NCI-H1092 (cell line): ENCODE measurements at places on chromosomes 7 and 10.

- DNase-seq, result no peak
Observed at GRCh38 chr7:30040938-30041337, 12.7 kb downstream of the PLEKHA8 start.

- no peak for DNase-seq
Observed at GRCh38 chr10:13718820-13719219, 132.1 kb downstream of the PRPF18 start.

- DNase-seq, result no peak
Observed at GRCh38 chr7:126079581-126079980, 1150.0 kb upstream of the POT1 start.

- no peak for DNase-seq
Observed at GRCh38 chr7:142125256-142125955, 13.9 kb downstream of the MGAM2 start.

GRCh38 chr7:70679661-70680060 lies 452.3 kb upstream of the GALNT17 start:
- DNase-seq, result no peak

- no peak for DNase-seq
Observed at GRCh38 chr10:22988581-22989360, 60.9 kb downstream of the ARMC3 start.

DNA sequence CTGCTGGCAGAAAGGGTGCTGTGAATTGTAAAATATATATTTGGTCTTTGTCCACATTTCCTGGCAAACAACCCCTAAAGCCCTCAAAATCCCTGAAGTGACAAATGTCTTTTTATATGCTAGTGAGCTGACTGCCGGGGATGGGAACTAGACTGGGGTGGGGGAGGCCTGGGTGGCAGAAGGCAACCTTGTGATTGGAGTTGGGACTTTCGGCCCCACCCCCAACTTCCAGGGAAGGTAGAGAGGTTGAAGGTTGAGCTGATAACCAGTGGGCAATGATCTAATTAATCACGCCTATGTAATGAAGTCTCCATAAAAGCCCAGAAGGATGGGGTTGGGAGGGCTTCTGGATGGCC lies 2.7 kb downstream of the EPHA1 start:
- no peak for DNase-seq

DNA sequence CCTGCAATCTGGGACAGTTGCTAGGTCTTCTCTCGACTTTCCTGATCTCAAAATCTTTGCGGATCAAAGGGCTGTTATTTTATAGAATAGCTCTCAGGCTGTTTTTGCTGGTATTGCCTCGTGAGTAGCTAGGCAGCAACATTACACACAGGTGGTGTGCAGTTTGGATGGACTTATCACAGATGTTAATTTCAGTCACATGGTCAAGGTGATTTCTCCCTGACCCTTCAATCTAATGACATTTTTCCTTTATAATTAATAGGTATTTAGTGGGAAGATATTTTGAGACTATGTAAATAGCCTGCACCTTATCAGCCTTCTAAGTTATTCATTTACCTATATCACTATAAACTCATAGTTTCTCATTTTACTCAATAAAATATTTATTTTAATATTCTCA lies 309.6 kb upstream of the PRKCQ start:
- no peak for DNase-seq

DNA sequence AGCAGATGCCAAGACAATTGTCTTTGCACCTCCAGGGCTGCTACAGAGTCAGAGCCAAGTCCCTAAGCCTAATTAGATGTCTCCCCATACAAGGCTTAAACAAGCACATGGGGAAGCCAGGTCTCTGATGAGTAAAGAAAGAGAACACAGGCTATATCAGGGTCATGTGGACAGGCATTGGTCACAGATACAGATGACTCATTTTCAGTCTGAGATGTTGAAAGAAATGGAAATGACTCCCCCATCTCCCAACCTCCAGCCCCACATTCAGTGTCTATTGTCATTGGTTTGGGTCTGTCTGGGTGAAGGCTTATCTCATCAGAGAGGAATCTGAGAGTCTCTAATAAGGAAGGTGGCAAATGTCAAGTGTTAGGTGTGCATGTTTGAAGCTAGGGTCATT lies 290.1 kb upstream of the KIAA1217 start:
- DNase-seq, result no peak

DNA sequence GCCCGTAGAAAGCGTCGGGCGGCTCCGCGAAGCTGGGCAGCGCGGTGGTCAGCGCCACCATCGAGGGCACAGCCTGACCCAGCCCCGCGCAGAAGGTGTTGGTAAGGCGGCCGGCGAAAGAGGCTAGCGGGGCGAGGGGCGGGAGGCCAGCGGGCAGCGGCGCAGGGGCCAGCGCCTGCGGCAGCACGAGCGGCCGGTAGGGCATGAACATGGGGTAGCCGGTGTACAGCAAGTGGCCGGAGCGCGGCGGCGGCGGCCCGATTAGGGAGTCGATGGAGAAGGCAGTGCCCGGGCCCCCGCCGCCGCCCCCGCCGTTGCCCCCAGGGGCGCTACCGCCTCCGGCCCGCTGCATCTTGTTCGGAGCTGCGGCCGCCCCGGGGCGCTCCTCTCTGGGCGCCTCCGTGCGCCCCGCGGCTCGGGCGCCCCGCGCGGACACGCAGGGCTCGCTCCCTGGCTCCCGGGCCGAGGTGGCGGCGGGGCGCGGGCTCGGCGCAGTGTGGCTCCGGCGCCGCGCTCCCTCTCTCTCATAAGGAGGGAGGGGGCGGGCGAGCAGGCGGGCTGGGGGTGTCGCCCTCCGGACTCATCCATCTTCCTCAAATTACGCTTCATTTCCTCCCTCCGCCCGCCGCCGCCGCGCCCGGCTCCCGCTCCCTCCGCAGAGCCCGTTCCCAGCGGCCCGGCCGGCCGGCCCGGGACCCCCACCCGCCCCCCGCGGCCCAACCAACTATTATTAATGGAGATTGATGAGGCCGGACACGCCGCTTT lies at the start of gene GBX1:
GBX1 (minus strand) TSS at position 498 of the 765 bp plus-strand sequence; CDS start at position 352, 146 bp downstream.
- DNase-seq, result no peak

DNA sequence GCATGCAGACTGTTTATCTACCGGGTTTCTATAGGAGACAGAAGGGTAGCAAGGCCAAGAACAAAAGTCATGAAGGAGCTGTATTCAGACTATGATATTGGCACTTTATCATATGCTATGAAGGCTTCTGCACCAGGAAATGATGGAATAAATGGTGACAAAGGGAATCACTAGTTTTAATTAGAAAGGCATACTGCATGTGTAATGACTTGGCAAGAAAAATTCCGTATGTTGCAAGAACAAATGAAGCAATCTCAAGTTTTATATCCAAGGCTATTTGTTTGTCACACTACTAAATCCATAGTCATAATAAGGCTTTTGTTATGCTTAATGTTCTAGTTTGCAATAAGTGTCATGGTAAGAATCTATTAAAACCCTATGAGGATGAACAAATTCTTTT lies 230.9 kb downstream of the ZEB1 start:
- DNase-seq, result no peak

DNA sequence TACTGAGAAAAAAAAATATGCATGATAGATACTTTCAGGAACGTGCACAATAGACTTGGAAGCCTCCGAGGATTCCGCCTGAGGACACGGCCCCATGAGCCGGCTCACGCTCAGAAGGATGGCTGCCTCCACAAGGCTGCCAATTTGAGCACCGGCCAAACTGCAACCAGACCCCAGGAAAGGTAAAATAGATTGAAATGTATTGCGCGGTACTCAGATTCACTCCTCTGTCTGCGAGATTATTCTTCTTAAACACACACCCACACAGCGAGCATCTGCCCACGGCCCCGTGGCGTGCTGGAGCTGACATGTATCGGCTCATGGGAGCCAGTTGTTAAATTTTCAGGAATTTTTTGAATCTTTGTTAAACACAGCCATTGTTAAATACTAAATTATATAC lies 653.2 kb upstream of the MKI67 start:
- DNase-seq, result no peak

- no peak for DNase-seq
Observed at GRCh38 chr7:47356261-47356660, 225.7 kb downstream of the TNS3 start.

- DNase-seq, result no peak
Observed at GRCh38 chr7:43823941-43824340, 45.4 kb downstream of the MRPS24 start.

DNA sequence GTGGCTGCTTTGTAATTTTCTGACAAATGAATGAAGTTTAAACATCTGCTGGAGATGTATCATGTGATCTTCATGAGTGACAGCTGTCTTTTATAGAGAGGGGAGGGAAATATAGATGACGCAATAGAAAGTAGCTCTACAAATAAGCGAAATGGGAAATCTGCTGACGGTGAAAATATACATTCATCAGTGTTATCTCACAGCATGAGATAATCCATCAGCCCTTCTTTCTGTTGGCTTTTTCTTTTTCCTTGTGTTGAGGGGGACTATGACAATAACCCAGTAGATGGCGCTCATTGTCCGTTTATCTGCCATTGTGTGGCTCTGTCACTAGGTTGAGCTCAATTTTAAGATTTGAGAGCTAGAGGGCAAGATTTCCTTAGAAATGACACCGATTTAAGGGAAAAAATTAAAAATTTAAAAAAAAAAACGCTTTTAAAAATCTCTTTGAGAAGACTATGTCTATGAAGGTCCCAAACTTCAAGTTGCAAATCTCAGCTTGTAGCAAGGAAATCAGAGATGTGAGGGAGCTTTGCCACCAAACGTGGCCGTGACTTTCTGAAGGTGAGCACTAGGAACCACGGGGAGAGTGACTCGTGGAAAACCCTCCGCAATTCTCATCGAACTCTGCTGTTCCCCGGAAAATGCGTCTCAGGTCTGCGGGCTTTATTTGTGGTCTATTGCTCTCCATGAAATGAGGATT lies 114.6 kb upstream of the SFMBT2 start:
- peak; percentile 56 for DNase-seq

GRCh38 chr7:116783666-116784318 lies 78.6 kb upstream of the CAPZA2 start:
- DNase-seq, result no peak

- no peak for DNase-seq
Observed at GRCh38 chr7:138666385-138666784, 34.8 kb downstream of the SVOPL start.

- no peak for DNase-seq
Observed at GRCh38 chr10:94085766-94086437, 92.2 kb downstream of the PLCE1 start.

DNA sequence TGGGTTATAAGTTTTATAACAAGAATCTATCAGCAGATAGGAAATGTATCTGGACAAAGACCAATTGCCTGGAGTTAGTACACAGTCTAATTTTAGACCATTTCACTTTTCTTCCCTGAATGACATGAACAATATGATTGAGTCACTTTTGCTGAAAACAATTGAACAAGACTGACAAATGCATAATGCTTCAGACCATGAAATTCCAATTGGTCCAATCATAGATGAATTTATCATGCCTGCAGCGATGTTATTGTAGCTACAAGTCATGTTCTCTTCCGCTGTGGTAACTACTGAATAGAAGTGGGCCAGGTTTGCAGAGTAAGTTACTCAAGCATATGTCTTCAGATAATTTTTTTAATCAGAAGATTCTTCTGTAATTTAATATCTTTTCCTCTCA lies 73.4 kb downstream of the VSTM2A start:
- DNase-seq, result no peak

- no peak for DNase-seq
Observed at GRCh38 chr7:95553939-95554338, 42.4 kb downstream of the PDK4 start.

- no peak for DNase-seq
Observed at GRCh38 chr7:27164367-27165088, 809 bp downstream of the HOXA9 start.

GRCh38 chr10:79023240-79024162 lies 45.3 kb upstream of the ZMIZ1 start:
- no peak for DNase-seq

- DNase-seq, result no peak
Observed at GRCh38 chr7:142957723-142958122, 4.4 kb downstream of the KEL start.

DNA sequence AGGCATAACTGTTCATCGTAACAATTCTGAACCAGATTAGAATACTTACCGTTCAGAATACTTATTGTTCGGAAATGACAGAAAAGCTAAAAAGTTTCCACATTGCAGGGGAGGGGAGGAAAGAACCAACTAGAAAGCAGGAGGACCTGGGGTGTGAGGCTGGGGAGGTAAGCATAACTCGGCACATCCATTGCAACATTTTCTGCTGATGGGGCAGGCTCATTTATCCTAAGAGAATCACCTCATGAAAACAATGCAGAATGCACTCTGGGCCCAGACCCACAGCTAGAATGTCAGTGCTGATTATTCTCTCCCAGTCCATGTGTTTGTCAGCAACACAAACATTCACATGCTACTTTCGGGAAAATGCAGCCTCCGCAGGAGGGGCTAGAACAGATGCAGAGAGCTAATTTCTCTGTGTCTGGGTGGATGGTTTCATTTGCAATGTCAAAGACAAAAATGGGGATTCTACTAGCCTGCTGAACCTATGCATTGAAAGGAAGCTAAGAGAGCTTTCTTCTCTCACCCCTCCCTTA lies 9.6 kb downstream of the DNMBP start:
- DNase-seq, result no peak

DNA sequence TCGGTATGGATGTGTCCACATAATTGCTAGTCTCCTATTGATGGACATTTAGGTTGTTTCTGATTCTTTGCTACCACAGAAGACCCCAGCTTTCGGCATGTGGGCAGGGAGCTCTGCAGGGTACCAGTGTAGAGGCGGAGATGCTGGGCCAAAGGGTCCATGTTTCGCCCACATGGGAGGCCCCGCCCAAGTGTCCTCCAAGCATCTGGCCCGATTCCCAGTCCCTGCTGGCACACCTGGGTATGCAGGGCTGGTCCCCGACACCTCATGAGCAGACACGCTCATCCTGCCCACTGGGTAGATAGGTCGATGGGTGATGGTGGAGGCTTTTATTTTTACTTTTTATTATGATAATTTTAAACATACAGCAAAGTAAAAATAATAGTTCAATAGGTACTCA lies 19.4 kb upstream of the TBRG4 start:
- DNase-seq, result peak; percentile 4

- no peak for DNase-seq
Observed at GRCh38 chr10:93475871-93476270, 6.3 kb downstream of the MYOF start.

DNA sequence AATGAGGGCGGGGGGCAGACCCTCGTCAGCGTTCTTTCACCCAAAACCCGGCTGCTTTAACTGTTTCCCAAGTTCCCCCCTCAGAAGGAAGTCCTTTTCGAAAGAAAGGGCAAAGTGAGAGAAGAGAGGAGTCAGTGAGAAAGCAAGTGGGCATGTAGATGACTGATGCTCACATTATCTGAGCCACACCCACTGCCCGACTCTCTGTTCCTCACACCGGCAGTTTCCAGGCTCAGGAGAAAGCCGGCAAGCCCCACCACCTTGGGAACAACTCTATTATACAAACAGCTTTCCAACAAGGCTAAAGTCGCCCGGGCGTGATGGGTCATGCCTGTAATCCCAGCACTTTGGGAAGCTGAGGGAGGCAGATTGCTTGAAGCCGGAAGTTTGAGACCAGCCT lies 23.1 kb downstream of the RCC1L start:
- no peak for DNase-seq

- DNase-seq, result no peak
Observed at GRCh38 chr10:26781797-26782196, 79.0 kb downstream of the ABI1 start.

- DNase-seq, result no peak
Observed at GRCh38 chr7:77382532-77382931, 33.6 kb downstream of the GSAP start.

- no peak for DNase-seq
Observed at GRCh38 chr7:13875496-13876074, 113.9 kb downstream of the ETV1 start.

GRCh38 chr7:72223351-72223750 lies 188.8 kb downstream of the CALN1 start:
- no peak for DNase-seq
